Muscle of leg (tissue), 16 donors: ENCODE measurements at places on chromosomes 4 and X. TPM values are rescaled to one million over a fixed set of nuclear protein-coding genes. Genes with fewer than 3 reads are reported as not detected.

GRCh38 chr4:149076401-149076800 is 634.2 kb upstream of the NR3C2 start:
- no peaks in the 10 kb centered on the region for H3K36me3 ChIP-seq
- H3K4me1 ChIP-seq = no peaks in the 10 kb centered on the region
- no peaks in the 10 kb centered on the region for H3K27me3 ChIP-seq
- peak; percentile 82 for DNase-seq
- H3K27ac ChIP-seq = no peak overlapping the region

- peaks cover 4% of the 10 kb centered on the region for H3K4me1 ChIP-seq
- H3K4me3 ChIP-seq = no peak overlapping the region
- peaks cover 3% of the 10 kb centered on the region for H3K27me3 ChIP-seq
- no peak overlapping the region for H3K27ac ChIP-seq
- DNase-seq = peak; percentile 17
These were observed 61.3 kb downstream of the AR start for GRCh38 chrX:67604979-67605703.

DNA sequence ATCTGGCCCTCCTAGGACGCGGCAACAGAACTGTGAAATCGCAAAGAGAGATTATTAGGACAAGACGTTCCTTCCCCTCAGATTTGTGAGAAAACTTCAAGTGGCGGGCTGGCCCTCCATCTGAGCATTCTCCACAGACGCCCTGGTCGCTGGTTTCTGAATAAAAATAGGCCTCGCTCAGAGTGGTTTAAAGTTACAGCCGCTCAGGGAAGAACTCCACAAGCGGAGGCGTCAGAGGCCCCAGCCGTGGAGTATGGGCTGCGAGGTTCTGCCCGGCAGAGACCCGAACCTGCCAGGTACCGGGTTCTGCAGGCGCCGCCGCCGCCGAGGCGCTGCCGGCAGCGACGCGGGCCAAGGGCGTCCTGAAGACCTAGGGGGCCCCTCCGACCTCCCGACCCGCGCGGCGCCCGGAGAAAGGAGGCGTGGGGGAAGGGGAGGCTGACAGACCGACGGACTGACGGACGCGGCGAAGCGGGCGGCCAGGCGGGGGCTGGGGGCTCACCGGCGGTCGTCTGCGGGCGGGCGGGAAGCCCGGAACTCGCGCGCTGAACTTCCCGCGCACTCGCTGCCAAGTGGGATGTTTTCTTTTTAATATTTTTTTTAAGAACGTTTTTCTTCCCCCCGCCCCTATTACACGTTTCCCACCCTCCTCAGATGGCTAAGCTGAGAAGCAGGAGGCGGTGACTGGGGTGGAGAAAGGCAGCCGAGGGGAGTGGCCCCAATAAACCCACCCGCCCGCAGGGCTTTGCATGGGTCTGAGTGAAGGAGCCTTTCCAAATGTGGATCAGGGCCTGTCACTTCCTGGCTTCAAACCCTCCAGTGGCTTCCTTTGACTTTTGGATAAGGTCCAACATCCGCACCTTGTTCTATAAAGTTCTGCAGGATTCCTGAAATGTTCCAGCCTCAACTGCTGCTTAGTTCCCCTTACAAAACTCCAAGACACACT is at the start of gene PABPC4L:
PABPC4L (minus strand) TSS at position 574 of the 946 bp plus-strand sequence. CDS start 770 bp downstream, outside the sequence.
- H3K4me1 ChIP-seq = peaks cover 14% of the 10 kb centered on the region
- peak within 1 kb of the TSS; percentile 88 for H3K27ac ChIP-seq
- H3K36me3 ChIP-seq = peaks cover 6% of the 10 kb centered on the region
- DNase-seq = peak; percentile 96

DNA sequence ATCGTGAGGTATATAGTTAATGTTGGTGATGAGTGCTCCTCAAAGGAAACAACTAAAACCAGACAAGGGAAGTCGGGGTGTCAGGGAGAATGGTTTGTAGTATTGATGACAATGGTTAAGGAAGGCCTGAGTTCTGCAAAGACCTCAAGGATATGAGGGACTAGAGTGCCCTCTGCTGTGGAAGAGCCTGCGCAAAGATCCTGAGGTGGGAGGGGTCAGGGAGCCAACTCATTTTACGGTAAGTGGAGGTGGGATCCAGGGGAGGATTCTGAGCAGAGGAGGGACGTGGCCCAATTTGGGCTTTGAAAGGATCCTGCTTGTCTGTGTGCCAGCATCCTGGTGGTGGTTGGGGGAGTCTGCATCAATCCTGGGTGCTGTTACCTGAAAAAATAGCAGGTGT is 11.3 kb downstream of the UBA1 start:
- peaks cover 15% of the 10 kb centered on the region for H3K27me3 ChIP-seq
- H3K4me1 ChIP-seq = peaks cover 4% of the 10 kb centered on the region
- no peak overlapping the region for H3K27ac ChIP-seq
- no peak overlapping the region for H3K4me3 ChIP-seq
- no peak for DNase-seq

- no peak overlapping the region for H3K27ac ChIP-seq
- H3K36me3 ChIP-seq = no peaks in the 10 kb centered on the region
- no peak overlapping the region for H3K4me3 ChIP-seq
- no peak for DNase-seq
- no peaks in the 10 kb centered on the region for H3K4me1 ChIP-seq
- no peaks in the 10 kb centered on the region for H3K27me3 ChIP-seq
These were observed 566.7 kb upstream of the TENM3 start for GRCh38 chr4:181676546-181676945.

GRCh38 chr4:181827246-181827645 is 416.0 kb upstream of the TENM3 start:
- no peak overlapping the region for H3K4me3 ChIP-seq
- H3K27ac ChIP-seq = no peak overlapping the region
- no peak for DNase-seq
- no peaks in the 10 kb centered on the region for H3K27me3 ChIP-seq
- H3K36me3 ChIP-seq = no peaks in the 10 kb centered on the region

The MAP9 gene
- 3.1 TPM for total RNA-seq

The GLUD2 gene
- 1.4 TPM for total RNA-seq
